ENCODE measurements at places on chromosomes 11 and 22.
A peak's percentile ranks its signal among the peaks of the same experiment; 100 is the strongest.

DNA sequence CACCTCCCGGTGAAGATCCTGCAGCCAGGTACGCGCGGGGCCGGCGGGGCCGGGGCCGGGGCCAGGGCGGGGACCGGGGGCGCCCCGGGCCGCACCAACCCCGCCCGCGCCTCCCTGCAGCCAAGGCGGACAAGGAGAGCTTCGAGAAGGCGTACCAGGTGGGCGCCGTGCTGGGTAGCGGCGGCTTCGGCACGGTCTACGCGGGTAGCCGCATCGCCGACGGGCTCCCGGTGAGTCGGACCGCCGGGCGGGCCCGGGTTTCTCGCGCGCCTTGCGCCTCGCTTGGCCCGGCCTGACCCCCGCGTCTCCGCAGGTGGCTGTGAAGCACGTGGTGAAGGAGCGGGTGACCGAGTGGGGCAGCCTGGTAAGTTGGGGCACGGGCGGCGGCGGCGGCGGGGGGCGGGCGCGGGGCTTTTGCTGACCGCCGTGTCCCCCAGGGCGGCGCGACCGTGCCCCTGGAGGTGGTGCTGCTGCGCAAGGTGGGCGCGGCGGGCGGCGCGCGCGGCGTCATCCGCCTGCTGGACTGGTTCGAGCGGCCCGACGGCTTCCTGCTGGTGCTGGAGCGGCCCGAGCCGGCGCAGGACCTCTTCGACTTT, 531 bp downstream of the PIM3 start:
- peak; percentile 93 for DNase-seq

GRCh38 chr11:68002938-68003845, 705 bp downstream of the UNC93B1 start:
- peak; percentile 94 for DNase-seq

- DNase-seq: no peak
Measured at GRCh38 chr11:10537600-10537999, 3.4 kb downstream of the RNF141 start.

DNA sequence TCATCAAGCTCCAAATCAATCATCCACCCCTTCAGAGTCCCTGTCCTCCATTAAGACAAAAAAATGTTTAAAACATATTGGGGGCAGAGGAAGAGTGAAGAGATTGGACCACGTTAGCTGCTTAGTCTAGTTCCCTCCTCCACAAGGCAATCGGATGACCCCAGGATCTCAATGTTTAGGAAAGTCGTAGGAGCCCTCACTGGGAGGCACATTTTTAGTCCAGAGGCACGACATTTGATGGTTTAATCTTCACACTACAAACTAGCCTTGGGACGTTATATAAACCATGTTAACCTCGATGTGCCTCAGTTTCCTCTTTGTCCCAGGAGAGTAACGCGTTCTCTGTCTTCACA, 588 bp upstream of the FAT3 start:
- no peak for DNase-seq

GRCh38 chr11:25790396-25790795, 541.5 kb upstream of the ANO3 start:
- DNase-seq: no peak

- no peak for DNase-seq
Measured at GRCh38 chr11:35426351-35426750, 7.0 kb upstream of the SLC1A2 start.

DNA sequence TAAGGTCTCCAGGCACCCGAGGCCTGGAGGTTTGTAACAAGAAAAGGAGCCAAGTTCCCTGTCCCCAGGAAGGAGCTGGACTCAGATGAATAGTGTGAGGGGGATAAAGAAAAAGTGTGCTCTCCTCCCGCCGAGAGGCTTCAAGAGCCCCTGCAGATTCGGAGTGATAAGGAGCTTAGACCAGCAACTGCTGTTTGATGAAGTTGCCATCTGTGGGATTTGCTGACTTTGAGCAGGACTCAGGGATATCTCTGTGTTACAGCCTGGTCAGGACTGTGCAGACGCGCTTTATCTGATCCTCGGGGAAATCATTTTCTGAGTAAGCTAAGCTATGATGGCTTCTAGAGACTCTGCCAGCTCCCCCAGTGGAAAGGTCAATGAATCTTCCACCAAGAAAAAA, 1017.0 kb downstream of the TBC1D22A start:
- no peak for DNase-seq

DNA sequence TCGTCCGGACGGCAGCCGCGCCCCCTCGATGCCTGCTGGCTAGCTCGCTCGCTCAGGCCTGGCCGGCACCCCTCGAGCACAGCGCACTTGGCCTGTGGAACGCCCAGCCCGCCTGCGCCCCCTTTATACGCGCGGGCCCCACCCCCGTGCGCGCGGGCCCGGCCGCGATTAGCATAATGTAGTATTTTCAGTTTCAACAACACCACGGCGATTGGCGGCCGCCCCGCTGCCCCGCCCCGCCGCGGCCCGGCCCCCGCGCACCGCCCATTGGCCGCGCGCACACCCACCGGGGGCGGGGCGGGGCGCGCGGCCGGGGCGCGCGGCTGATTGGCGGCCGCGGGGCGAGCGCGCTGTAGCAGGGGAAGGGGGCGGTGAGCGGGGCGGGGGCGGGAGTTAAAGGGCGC, at the start of gene CDKN1C:
TSS of gene CDKN1C (minus strand) at position 98 of the 404 bp plus-strand sequence. CDS start 319 bp downstream, outside the sequence.
- peak; percentile 90 for DNase-seq

All from upper lobe of left lung (tissue), 6 donors.